ENCODE measurements at places on chromosomes 3 and 15.

DNA sequence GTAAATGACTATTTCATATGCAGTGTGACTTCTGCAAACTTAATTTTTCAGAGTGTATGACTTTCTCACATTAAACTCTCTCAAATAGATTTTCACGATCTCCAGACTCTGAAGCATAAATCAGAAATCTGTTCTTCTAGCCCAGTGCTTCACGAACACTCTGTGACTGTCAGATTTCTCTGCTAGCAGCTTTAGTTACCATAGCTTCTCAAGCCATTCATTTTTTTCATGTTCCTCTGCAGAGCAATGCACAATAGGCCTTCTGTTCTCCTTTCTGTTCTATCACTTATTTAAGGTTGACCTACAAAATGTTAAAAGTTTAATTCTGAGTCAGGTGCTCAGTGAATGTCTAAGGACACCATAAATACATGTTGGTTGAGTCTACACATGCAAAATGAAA, 1102.2 kb downstream of the TUSC7 start:
- no peak for DNase-seq

DNA sequence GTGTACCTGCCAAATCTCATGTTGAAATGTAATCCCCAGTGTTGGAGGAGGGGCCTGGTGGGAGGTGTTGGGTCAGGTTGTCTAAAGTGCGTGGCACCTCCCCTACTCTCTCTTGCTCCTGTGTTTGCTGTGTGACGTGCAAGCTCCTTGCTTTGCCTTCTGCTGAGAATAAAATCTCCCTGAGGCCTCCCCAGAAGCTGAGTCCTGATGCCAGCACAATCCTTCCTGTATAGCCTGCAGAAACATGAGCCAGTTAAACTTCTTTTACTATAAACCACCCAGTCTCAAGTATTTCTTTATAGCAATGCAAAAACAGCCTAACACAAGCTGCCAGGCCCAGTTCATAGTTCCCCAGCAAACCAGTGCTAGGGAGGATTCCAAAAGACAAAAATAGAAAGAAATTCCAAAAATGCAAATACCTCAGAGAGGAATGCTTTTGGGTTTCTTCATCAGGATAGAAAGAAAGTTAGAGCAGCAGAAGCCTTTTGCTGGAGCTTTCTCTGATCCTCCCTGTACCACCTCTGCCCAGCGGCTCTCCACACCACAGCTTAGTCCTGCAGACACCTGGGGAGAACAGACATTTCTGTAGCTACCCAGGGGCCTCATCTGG, 25.9 kb upstream of the CDV3 start:
- no peak for DNase-seq

DNA sequence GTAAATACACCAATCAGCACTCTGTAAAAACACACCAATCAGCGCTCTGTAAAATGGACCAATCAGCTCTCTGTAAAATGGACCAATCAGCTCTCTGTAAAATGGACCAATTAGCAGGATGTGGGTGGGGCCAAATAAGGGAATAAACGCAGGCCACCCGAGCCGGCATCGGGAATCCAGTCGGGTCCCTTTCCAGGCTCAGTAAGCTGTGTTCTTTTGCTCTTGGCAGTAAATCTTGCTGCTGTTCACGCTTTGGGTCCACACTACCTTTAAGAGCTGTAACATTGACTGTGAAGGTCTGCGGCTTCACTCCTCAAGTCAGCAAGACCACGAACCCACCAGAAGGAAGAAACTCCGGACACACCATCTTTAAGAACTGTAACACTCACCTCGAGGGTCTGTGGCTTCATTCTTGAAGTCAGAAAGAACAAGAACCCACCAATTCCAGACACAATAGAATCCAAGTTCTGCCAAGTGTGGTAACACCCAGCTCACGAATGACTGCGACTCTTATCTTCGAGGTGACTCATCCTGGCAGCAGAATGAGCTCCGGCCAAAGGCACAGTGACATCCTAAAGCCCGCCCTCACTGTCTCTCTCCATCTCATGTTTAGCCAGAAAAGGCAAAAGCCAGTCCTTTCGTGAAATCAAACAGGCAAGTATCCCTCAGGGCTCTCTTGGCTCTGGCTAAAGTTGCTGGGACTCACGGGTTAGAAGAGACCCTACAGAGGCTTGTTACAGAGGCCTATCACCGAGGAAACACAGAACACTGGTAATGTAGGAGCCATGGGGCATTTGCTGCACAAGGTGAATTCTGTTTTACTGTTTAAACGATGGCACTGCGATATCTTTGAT, 155.2 kb downstream of the FAM43A start:
- no peak for DNase-seq

DNA sequence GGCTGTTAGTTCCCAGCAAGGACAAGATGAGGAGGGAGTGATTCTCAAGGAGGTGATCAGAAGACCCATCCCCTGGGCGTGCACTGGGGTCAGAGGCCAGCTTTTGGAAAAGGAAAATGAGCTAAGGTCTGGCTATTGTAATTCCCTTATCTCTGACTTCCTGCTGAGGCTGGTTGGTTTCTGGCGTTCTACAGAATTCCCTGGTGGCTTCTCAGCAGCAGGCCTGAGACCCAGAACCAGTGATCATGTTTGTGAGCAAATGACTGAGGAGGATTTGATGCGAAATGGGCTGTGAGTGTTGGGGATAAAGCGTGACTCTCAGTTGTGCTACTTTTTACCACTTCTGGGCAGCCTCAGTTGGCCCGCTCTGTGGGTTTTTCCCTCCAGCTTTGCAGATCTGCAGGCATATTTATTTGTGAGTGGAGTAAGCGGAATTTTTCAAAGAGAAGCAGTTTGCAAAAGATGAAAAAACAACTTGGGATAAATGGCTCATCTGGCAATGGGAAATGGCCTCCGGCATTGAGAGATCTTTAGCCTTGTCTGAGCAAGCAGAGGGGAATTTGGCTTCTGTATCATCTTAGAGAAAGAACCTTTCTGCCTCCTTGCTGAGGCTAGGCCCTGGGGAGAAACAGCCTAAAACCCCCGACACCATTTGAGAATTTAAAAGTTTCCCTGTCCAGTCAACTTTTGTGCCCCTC, 102.7 kb downstream of the SLCO3A1 start:
- DNase-seq: no peak

DNA sequence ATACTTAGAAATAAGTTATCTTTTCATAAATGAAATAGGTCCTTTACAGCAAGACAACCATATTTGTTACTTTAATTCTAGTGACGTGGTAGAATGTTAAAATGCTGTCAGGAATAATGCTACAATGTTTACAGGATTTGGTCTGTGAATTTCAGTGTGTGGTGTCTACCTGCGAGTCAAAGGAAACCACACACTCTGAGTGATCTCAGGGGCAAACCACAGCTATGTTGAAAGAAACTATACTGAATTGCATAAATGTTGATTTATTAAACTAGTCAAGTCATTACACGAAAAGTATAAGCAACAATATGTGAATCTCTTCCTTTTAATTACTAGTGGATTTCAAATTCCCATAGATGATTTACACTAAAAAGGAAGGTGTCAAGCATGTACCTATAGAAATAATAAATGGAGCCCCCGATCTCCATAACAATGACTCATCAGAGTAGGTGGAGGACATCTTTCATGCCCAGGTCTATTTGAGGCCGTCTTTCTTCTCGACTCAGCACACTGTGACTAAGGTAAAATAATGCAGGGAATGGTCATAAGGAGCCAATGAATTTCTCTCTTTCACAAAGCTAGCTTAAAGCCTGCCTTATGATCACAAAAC, 463.0 kb downstream of the ERC2 start:
- no peak for DNase-seq

DNA sequence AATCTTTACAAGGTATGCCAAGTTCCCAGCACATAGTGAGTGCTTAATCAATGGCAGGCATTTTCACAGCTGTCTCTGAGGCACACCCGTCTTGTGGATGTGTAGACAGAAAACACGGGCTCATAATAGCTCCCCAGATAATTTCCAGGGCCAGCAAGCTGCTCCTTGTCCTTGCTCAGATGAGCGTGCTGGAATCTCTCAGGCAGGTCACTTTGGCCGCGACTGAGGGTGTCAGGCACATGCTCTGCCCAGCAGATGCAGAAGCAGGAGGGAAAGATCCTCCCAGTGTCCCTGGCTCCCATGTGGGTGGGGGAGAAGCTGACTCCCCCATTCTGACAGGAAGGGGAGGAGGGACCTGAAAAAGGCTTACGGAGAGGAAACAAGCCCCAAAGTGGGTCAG, 35.6 kb upstream of the SLC6A1 start:
- no peak for DNase-seq

DNA sequence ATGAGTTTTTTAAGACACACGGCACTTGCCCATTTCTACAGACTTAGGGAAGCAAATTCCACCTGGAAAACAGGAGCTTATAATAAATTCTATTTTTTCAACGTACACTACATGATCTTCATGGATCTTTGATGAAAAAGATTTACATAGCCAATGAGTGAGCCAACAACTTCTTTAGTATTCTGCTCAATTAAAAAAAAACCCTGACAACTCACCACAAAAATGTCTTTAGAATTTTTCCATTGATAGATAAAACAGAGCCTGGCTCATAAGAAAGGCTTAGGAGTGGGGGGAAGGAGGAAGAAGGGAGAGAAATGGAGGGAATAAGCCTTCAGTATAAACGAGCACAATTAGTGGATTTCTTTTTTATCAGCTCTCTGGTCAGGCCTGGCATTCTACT, 126.7 kb downstream of the ATP10A start:
- no peak for DNase-seq

DNA sequence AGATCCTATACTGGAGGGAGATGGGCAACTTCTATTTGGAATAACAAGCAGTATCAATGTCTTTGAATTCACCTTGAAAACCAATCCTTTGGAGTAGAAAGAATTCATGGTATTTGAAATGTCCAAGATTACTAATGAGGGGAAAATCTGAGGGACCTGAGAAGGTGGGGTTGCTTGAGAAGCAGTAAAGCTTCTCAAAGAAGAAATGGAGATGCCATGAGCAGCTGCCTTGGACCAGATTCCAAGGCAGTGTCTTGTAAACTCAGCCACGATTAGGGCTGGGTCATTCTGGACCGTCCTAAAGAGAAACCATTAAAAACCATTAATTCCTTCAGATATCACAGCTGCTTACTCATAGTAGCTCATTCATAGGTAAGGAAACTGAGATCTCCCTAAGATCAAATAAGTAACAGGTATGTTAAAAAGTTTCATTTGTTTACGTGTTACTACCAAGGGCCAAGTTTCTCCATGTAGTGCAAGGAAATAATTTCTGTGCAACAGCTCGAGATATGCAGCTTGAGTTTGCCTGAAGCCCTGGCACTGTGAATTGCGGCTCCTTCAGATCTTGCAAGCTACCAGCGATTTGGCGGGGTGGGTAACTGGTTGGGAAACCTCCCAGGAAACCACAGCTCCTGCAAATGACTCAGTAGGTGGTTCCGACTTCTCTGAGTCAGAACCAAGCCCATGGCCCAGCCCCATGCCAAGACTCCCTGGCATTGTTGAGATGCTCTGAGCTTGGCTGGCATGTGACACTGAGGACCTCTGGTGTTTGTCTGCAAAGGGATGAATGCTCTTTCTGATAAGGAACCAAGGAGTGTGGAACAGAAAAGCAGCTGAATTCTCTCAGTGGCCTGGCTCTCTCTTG, 296.8 kb downstream of the RORA start:
- DNase-seq: peak; percentile 57

DNA sequence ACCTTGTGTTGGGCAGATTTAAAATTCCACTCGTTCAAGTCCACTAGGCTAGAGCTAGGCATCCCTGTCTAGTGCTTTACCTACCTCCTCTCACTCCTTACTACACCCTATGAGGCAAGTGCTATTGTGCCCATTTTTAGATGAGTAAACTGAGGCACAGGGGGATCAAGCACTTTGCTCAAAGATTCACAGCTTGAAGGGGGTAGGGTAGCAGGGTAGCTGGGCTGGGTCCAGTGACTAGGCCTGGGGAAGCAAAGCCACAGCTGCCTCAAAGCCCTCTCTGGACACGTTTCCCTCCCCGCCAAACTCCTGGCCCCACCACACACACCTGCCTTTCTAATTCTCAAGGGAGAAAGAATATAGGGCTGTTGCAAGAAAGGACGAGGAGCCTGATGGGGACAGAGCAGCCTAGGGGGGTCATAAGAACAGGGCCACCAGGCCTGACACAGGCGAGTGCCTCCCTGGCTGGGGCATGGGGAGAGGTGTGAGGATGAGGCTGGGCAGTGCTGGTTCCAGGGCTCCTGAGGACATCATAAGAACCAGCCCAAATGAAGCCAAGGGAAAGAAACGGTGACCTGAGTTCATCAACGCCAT, 34.8 kb upstream of the SFMBT1 start:
- no peak for DNase-seq

DNA sequence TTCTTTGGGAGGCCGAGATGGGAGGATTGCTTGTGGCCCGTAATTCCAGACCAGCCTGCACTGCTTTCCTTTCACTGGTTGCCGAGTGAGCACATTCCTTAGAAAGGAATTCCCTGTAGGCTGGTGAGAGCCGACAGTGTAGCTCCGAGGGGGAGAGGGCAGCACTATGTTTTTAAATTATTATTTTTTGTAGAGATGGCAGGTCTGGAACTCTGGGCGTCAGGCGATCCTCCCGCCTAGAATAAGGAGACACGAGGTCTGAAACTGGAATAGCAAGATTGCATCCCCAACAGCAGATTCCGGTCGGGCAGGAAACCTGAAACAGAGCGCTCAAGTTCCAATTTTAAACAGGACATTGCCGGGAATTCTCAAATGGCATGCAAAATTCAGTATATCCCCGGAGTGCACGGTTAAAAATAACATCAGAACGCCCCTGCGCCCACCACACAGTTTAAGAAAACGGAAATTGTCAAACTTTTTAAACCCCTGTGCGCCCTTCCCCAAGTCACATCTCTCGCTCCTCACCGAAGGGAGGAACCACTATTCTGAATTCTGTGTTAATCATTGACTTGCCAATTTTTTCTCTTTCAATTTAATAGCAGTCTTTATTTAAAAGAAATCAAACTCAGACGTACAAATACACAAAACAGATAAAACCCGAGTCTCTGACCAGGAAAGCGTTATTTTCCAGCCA, 643 bp upstream of the RNU5B-1 start:
- DNase-seq: no peak

- DNase-seq: no peak
These were observed 7.1 kb downstream of the SCAMP2 start for GRCh38 chr15:74866090-74866489.

DNA sequence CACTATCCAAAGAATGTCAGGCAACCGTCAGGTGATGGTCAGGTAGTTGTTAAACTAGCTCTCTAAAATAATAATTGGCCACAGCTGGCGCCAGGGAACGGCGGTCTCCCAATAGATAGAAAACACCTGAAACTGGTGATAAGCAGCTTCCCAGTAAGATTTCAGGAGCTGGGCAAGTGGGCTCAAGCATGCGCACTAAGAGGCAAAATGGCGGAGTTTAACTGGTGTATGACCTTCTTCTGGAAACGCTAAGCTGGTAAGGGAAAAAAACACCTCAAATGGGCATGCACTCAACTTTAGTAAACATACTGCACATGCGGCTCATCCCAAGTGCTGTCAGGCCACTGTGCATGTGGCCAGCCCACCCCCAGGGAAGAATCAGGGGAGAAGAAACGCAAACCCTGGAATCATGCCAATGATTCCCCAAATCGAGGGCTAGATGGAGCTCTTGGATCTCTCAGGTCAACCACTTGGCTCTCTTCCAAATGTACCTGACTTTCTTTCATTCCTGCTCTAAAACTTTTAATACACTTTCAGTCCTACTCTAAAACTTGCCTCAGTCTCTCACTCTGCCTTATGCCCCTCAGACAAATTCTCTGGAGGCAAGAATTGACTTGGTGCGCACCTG, 195.0 kb downstream of the ZNF621 start:
- no peak for DNase-seq
